Astrocyte (in vitro differentiated cells and primary cell): ENCODE measurements at places on chromosomes 3 and 15. TPM values are rescaled to one million over a fixed set of nuclear protein-coding genes. Genes with fewer than 3 reads are reported as not detected.
A peak's percentile ranks its signal among the peaks of the same experiment; 100 is the strongest.

DNA sequence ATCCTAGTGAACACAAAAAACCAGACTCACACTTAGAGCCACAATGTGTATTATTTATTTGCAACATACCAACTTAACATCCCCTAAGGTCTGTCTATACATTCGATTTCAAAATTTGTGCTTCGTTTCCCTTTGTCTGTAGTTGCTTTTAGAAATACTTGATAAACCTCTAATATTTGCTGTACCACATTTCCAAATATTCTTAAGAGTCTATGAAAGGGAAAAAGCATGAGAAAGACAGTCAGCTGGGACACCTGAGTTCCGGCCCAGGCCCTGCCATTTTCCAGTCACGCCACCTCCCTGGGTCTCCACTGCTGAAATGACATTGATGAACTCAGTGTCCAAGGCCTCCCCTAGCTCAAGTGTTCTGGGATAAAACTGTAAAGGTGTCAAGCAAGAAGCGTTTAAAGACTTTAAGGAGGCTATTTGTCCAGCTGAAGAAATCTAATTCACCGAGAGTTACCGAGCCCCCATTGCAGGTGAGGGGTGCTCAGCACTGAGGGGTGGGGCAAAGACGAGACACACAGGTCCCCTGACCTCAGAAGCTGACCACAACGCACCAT, 26.6 kb downstream of the LRRC2 start:
- no peaks in the 10 kb centered on the region for H3K27me3 ChIP-seq
- no peaks in the 10 kb centered on the region for H3K36me3 ChIP-seq
- DNase-seq = no peak
- no peak overlapping the region for H3K4me3 ChIP-seq
- H3K27ac ChIP-seq = no peak overlapping the region
- H3K4me1 ChIP-seq = peaks cover 13% of the 10 kb centered on the region

DNA sequence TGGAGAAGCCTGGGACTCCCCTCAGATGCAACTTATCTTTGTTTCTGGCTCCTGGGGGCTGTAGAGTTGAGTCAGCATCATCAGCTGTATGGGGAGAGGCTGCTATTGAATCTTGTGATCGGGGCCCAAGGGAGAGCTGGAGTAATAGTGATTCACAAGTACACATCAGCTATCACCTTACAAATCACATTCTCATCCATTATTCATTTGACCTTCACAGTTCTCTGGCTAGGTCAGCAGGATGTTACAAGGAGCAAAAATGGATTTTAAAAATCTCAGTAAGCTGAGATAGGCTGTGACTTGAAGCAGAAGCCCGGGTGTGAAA, 175.0 kb downstream of the OPA1 start:
- DNase-seq = peak; percentile 79
- peaks cover 14% of the 10 kb centered on the region for H3K27me3 ChIP-seq

GRCh38 chr3:113825090-113825489, 13.5 kb upstream of the GRAMD1C start:
- no peaks in the 10 kb centered on the region for H3K27me3 ChIP-seq
- no peaks in the 10 kb centered on the region for H3K36me3 ChIP-seq
- H3K4me1 ChIP-seq = peaks cover 3% of the 10 kb centered on the region
- H3K4me3 ChIP-seq = no peak overlapping the region
- H3K27ac ChIP-seq = no peak overlapping the region

DNA sequence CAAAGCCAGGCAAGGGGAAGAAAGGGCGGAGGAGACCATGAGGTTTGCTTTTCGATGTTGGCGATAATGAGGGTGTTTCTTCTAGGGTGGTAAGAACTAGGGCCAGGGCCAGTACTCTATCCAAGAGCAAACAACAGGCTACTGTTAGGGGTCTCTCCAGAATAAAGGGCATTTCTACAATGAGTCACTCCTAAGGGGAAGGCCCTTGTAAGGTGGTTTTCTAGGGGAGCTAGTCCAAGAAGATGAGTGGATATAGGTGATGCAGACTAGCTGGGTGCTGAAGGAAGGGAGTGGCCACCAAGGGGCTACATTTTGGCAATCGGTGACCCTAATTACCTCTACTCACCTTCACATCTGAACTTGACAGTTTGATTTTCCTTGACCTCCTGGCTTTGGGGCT, 148.5 kb upstream of the HACD2 start:
- H3K4me3 ChIP-seq = peak overlapping the region; percentile 12
- peaks cover 12% of the 10 kb centered on the region for H3K36me3 ChIP-seq

GRCh38 chr15:43346305-43346704, 15.9 kb upstream of the LCMT2 start:
- H3K36me3 ChIP-seq = no peaks in the 10 kb centered on the region
- H3K4me1 ChIP-seq = no peaks in the 10 kb centered on the region

DNA sequence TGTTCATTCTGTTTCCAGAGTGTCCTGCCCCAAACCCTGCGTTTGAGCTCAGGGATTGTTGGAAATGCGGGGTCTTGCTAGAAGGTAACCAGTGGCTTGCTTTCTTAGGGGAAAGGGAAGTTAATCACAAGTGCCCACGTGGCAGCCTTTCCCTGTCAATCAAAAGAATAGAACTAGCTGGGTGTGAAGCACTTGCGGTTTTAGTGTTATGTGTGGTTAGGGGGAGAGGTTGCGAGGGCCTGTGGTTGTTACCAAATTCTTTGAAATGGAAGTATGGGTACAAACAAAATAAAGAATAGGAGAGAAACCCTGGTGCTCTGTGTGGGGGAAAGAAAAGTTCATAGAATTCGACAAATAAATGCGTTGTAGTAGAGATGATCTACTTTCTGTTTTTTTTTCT, 67.6 kb downstream of the FNDC3B start:
- DNase-seq = peak; percentile 61
- H3K36me3 ChIP-seq = peaks cover 2% of the 10 kb centered on the region
- no peaks in the 10 kb centered on the region for H3K27me3 ChIP-seq

DNA sequence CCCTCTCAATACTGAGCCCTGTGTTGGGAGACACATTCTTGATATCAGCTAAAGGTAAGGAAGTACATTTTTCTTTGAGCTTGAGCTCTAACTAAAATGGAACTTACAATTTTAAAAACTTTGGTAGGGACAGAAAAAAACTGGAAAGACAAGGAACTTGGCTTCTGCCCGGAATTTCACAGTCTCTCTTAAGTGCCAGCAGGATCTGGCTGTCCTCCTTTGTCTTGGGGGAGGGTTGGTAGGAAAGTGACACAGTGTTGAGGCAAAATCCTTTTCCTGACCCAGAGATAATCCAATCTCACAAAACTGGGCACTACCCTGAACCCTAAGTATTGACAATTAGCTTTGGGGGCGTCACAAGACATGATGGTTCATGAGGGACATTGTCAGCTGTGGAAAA, 45.3 kb downstream of the ZPLD1 start:
- no peak for DNase-seq
- no peaks in the 10 kb centered on the region for H3K27me3 ChIP-seq
- H3K27ac ChIP-seq = no peak overlapping the region
- no peak overlapping the region for H3K4me3 ChIP-seq

Gene DALRD3
- 18.5 and 25.1 TPM in 2 replicates for total RNA-seq

DNA sequence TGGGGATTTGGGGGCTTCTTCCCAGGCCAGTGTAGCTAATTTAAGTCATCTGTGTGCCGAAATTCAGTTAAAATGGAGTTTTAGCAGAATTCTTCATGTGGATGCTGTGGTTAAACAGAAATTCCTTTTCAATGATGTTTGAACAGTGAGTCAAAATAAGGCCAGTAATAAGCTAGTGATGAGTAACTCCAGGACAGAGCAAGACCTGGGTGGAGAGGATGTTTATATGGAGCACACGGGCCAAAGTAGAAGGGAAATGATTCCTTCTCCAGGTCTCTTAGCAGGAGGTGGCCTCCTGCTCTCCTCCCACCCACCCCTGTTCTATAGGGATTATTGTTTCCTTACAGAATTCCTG, 31.9 kb upstream of the UACA start:
- no peaks in the 10 kb centered on the region for H3K27me3 ChIP-seq
- peak; percentile 97 for DNase-seq
- H3K27ac ChIP-seq = peak overlapping the region; percentile 99
- H3K4me3 ChIP-seq = peak overlapping the region; percentile 38
- H3K4me1 ChIP-seq = peaks cover 69% of the 10 kb centered on the region
- H3K36me3 ChIP-seq = no peaks in the 10 kb centered on the region

Gene ARIH2
- 93.6 and 94.6 TPM in 2 replicates for total RNA-seq

DNA sequence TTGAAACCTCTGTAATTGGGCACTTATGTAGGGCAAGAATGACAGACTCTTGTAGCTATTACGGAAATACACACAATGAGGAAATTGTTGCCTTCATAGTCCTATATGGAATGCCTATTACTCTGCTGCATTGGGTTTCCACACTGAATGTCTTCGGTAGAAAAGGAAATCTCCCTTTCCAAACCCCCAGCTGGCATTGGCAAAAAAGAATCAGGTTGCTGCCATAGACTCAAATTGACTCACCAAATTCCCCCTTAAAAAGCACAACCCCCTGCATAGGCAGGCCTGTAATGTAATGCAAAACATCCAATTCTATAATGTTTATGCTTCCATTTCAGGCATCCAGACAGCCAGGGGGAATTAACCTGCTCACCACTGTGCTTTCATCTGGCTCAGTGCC, 44.8 kb upstream of the NTRK3 start:
- H3K4me1 ChIP-seq = no peaks in the 10 kb centered on the region
- DNase-seq = no peak
- no peaks in the 10 kb centered on the region for H3K36me3 ChIP-seq
- no peak overlapping the region for H3K27ac ChIP-seq
